ENCODE measurements at places on chromosomes 1 and 21. TPM values are rescaled to one million over a fixed set of nuclear protein-coding genes. Genes with fewer than 3 reads are reported as not detected.

- no peak for DNase-seq
Measured at GRCh38 chr1:28508435-28508754, 2.6 kb downstream of the RCC1 start.

GRCh38 chr1:59146651-59147358, 150.1 kb upstream of the FGGY start:
- DNase-seq = no peak

DNA sequence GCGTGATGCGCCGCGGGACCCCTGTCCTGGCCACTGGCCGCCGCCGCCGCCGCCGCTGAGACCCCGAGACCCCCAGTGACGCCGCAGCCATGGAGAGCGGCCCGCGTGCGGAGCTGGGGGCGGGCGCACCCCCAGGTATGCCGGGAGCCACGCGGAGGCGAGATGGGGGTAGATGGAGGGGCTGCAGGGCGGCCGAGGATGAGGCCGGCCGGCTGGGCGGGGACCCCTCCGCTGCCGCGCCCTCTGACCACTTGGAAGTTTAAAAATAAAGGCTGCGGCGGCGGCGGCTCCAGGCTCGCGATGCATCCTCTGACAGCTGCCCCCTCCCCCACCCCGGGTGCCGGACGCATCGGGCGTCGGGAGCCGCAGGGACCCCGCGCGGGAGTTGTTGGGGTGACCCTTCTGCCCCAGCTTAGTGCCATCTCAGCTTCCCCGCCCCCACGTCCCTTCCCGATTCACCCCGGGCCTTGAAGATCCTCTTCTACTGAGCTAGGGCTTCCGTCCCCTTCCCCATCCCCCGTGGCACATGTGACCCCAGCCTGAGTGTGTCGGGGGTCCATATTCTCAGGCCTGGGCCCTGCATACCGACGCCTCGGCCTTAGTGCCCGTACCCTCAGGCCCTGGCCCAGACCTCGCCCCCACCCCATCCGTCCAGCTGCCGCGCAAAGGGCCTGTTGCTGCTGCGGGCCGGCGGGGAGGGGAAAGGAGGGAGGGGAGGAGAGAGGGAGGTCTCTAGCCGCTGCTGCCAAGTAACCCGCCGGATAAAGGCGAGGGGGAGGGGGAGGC, 562 bp downstream of the MAP7D1 start:
- no peak for DNase-seq

DNA sequence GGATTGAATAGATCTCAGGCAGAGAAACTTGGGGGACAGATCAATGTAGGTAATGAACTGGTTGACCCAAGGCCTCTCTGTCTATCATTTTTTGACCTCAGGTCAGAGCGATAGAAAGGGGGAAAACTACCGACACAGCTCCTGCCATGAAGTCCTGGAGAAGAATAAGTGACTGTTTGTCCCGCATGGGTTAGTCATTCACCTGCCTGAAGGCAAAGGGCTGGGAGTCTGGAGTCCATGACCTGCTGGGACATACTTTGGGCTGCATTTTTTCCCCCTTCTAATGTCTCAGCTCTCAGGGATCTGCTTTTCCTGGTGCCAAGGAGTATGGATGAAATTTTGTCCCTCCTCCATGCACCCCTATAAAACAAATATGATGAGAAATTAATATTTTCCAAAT, 1.6 kb upstream of the ROR1 start:
- DNase-seq = no peak

LPAR3 gene
- 39.2 TPM for polyA plus RNA-seq

- DNase-seq = no peak
Measured at GRCh38 chr1:76374086-76374485, 299.5 kb downstream of the ST6GALNAC3 start.

DNA sequence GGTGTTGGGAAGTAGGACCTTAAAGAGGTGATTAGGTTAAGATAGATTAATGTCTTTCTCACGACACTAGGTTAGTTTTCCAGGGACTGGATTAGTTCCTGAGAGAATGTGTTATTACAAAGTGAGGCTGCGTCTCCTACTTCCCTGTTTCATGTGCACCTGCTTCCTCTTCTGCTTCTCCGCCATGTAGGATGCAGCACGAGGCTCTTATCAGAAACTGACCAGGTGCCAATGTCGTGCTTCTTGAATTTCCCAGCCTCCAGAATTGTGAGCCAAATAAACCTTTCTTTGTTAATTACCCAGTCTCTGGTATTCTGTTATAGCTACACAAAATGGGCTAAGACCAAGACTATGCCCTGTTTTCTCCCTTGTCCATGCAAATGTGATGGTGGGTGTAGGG, 152.2 kb upstream of the LMO4 start:
- no peak for DNase-seq

GRCh38 chr21:15221799-15222386, 157.1 kb upstream of the NRIP1 start:
- peak; percentile 94 for DNase-seq

ANKRD65 gene
- polyA plus RNA-seq = 5.1 TPM

FASLG gene
- polyA plus RNA-seq = 0.04 TPM

DNA sequence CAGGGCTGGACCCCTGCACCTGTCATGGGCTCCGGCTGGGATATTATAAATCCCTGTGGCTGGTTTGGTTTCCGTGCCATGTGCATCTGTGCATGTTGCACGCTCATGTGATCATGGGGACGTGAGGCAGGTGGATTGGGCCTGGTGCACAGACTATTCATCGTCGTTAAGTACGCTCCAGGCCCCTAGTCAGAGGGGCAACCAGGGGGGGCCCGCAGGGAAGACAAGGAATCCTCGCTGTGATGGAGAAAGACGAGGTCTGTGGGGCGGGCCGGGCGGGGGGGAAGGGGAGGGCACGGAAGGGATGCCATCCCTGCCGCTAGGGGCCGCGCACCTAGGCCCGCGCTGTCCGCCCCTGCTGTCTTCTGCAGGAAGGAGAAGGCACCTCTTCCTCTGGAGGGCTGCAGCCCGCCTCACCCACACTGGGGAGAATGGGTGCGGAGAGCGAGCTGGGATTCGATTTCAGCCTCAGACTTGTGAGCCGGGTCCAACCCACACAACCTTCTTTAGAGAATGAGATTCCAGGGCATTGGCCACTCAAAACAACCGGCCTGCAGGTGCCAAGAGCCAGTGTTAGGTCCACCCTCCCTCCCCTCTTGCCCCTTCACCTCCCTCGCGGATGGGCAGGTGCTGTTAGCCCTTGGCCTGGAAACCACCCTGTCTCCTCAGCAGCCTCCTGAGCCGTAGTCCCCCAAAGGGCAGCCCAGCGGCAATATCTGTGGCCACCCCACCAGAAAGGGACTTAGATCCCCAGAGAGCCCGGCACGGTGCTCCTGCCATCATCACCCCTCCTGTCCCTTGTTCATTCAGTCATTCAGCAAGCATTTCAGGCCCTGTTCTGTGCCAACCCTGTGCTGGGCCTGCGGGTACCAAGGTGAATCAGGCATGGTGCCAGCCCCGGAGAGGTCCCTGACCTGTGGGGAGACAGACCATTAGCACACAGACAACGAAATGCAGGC, 950 bp upstream of the LRP8 start:
- no peak for DNase-seq

GRCh38 chr21:37435120-37435519, 68.5 kb downstream of the DYRK1A start:
- no peak for DNase-seq

DNA sequence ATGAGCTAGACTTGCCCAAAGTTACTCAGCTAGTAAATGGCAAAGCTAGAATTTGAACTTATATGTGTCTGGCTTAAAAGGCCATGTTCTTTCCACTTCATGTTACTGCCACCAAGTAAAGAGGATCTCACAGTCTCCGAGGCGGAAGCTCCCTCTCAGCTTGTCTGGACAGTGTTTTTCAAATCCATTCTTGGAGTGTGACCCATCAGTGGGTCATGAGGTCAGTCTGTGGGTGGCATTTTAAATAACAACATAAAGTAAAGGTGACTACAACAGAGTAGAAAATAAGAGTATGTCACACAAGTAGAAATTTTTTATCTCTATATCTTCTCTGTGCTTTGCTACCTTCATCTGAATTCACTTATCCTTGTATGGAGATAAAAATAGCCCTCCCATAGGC, 3.2 kb upstream of the HMGB4 start:
- DNase-seq = no peak

DNA sequence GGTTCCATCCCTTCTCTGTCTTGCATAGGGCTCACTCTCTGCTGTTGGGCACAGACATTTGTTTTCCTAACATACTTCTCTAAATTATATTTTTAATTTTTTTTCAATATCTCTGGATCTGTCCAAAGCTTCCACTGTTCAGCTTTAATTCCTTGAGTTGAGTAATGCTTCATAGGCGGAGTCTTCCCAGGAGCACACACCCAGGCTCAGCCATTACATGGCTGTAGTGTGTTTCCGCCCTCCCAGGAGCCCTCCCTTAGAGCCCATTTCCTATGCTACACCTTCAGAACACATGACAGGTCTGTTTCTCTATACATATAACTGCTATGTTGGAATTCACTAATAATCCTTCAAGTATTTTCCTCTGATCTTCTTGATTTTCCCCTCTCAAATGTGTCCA, 297.4 kb downstream of the PBX1 start:
- no peak for DNase-seq

DNA sequence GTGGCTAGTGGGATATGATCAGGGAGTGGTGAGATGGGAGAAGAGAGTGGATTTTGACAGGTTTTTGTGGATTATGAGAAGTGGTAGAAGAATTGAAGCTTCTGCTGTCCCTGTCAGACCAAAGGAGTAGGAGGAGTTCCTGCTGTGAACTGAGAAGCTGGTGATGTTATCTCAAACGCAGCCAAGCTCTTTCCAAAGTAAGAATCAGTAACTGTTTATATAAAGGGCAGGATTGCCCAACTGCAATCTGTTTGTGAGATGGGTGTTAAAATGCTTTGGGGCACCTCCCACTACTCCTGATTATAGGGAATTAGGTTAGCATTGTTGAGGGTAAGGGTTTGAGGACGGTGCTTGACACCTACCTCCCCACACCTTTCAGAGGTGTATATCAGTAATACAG, 60.5 kb upstream of the USP25 start:
- no peak for DNase-seq

- no peak for DNase-seq
Measured at GRCh38 chr1:18967066-18967690, 10.7 kb upstream of the IFFO2 start.

FMO5 gene
- polyA plus RNA-seq = 0.18 TPM

GRCh38 chr1:198657550-198658064, 18.8 kb downstream of the PTPRC start:
- DNase-seq = no peak

DNA sequence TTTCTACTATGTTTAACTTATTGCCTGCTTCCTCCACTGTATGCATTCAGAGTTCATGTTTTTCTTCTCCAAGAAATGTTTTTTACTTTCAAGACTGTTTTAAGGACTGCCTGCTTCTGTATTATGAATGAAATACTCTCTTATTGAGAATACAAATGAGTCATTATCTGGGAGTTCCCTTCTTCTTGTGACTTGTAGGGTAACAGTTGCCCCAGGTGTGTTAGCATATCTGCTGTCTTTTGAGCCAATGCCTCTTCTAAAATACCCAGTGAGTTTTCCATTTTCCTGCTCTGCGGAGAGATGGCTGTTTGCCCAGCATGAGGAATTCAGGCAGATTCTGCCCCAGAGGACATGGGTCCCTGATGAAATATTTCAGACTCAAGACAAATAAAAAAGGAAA, 34.1 kb upstream of the ST6GALNAC5 start:
- DNase-seq = peak; percentile 33
